ENCODE measurements at places on chromosomes 5 and 9.

- DNase-seq = no peak
Observed at GRCh38 chr9:70322096-70322495, 63.3 kb downstream of the SMC5 start.

- DNase-seq = no peak
Observed at GRCh38 chr5:69078921-69079540, 14.8 kb upstream of the SLC30A5 start.

GRCh38 chr5:106451998-106452397, 1218.7 kb downstream of the EFNA5 start:
- no peak for DNase-seq

DNA sequence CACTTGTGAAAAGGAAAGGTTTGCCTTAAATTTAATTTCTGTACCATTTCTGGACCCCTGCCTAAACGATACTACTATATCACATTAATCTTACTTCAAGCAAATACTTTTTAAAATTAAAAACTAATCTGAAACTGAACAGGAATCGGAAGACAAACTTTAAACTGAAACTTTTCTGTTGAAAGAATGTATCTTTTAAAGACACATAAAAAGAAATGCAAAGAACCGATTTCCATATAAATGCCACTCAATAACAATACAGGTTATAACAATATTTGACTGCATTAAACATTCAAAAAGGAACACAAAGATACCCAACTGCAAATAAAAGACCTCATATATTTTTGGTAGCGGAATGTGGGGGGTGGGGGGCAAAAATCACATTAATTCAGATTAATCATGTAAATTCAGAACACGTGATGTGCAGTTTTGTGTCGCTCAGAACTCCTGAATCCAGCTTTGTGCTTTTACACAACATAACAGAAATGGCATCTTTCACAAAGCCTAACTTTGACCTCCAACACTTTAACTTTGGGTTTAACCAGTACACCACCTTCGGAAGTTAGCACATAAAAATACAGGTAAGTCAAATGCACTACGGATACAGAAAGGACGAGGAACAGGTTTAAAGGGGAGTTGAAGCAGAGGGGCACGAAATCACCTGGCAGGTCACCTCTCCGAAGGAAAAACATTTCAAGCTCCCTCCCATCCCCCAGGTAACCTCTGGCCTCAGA, 925 bp downstream of the LIFR start:
- DNase-seq = no peak

GRCh38 chr5:157107508-157107907, 1.3 kb downstream of the HAVCR2 start:
- no peak for DNase-seq

DNA sequence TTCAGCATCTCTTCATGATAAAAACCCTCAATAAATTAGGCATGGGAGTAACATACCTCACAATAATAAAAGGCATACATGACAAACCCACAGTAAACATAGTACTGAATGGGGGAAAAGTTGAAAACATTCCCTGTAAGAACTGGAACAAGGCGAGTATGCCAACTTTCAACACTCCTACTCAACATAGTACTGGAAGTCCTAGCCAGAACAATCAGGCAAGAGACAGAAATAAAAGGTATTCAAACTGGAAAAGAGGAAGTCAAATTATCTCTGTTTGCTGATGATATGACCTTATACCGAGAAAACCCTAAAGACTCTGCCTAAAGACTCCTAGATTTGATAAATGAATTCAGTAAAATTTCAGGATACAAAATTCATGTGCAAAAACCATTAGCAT, 167.6 kb downstream of the TMEM38B start:
- DNase-seq = no peak

Data from CD4-positive, alpha-beta T cell treated with Interleukin-15 for 4 hours (primary cell).